Esophagus squamous epithelium (tissue), 5 donors: ENCODE measurements at places on chromosomes 3 and 15.

DNA sequence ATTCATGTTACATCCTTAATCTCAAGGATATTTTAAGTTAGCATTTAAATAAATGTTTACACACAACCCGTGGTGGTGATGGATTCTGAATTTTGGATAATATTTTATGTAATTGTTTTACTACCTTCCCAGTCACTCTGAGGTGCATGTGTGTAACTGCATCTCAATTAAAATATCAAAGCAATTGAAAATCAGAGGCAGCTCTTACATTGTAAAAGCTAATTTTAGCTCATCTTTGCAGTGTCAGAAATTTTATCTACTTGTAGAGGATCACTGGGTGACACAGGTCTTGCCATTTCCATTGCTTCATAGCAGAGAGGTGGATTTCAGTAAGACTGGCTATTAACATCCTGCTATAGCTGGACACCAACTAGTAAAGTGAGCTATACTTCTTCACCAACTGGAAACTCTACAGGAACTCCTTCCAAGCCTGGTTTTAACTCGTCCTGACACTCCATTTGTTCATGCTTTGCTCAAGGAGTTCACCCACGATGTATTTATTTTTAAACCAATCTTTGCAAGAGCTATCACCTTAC, 19.6 kb upstream of the MITF start:
- DNase-seq: no peak

- no peak for DNase-seq
Observed at GRCh38 chr15:90988296-90988695, 6.0 kb downstream of the PRC1 start.

DNA sequence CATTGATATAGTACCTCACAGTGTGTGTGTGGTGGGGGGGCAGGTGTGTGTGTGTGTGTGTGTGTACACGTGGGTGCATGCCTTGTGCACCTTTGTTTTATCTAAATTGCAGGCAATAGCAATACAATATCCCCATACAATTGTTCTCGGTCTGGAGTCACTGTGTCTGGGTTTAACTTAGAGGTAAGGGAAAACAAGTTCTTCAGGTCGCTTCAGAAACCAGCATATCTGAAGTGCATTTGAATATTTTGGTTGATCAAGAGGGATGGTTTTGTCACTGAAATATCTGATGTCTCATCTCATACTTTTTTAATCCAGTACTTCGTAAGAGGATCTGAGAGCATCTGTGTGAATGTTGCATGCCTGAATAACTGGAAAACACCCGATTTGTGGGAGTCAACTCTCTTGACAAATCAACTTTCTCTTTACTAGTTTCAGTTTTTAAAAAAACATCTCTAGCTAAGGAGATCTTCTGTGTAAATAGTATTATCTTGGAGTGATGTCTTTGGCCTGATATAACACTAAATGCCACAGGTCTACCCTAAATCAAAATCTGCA, 206.8 kb upstream of the NR2F2 start:
- DNase-seq: no peak

DNA sequence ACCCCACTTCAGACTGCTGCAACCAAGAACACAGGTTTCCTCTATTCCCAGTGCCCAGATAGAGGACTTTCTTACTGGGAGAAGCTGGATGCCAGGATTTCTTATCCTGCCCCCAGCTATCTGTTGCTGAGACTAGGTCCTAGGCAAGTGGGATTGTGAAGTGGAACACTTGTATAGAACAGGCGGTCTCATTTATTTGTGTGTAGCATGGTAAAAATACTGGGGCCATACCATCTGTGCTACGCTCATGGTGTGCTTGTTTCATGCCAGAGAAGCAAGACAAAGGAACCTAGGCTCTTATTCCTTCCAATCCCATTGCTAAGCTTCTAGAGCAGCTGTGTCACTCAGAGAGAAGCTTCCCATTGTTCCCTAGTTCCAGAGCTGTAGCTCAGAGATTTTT, 191.5 kb upstream of the EPHA6 start:
- no peak for DNase-seq

DNA sequence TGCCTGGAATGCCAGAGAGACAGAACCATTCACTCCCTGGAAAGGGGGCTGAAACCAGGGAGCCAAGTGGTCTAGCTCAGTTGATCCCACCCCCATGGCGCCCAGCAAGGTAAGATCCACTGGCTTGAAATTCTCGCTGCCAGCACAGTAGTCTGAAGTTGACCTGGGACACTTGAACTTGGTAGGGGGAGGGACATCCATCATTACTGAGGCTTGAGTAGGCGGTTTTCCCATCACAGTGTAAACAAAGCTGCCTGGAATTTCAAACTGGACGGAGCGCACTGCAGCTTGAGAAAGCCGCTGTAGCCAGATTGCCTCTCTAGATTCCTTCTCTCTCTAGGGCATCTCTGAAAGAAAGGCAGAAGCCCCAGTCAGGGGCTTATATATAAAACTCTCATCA, 310.7 kb upstream of the DPPA4 start:
- DNase-seq: no peak

GRCh38 chr15:99137877-99138276, 33.0 kb downstream of the SYNM start:
- DNase-seq: no peak

DNA sequence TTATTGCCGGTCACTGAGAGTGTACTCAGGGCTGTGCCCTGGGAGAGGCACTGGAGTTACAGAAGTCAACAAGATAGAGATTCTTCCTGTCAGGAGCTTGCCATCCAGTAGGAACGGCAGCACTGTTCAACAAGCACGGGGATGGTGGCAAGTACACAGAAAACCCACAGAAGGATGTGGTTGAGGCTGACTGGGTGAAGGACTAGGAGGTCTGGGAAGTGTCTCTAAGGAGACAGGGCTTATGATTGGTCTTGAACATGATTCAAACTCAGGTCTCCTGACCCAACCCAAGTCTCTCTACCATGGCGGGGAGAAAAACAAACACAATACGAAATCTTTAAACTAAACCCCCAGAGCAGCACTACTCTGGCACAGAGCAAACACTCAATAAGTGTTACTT, 37.6 kb downstream of the ERICH6 start:
- no peak for DNase-seq

GRCh38 chr3:177190756-177191681, 6.3 kb downstream of the TBL1XR1 start:
- DNase-seq: no peak

- DNase-seq: no peak
Observed at GRCh38 chr3:194468086-194468485, 18.7 kb downstream of the ATP13A3 start.
